Vagina (tissue), 2 donors: ENCODE measurements at places on chromosomes 1 and 21.

- no peak for DNase-seq
Observed at GRCh38 chr1:110872366-110872744, 593 bp upstream of the CD53 start.

DNA sequence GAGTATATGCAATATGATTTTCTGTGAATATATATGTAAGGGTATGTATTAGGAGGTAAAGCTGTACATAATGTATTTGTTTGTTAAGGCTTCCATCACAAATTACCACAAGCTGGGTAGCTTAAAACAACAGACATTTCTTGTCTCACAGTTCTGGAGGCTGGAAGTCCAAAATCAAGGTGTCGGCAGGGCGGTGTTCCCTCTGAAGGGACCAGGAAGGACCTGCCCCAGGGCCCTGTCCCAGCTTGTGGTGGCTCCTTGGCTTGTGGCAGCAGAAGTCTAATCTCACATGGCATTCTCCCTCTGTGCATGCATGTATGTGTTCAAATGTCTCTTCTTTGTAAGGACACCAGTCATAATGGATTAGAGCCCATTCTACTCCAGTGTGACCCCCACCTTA lies 17.1 kb downstream of the TRIM67 start:
- no peak for DNase-seq

DNA sequence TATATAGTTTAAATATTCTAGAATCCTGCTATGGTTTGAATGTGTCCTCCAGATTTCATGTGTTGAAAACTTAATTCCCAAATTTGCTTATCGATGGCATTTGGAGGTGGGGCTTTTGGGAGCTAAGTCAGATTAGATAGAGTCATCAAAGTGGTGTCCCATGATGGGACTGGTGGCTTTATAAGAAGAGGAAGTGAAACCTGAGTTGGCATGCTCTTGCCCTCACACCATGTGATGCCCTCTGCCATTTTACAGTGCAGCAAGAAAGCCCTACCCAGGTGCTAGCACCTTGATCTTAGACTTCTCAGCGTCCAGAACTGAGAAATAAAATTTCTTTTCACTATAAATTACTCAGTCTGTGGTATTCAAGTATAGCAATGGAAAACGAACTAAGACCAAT lies 111.3 kb downstream of the TGFB2 start:
- no peak for DNase-seq

DNA sequence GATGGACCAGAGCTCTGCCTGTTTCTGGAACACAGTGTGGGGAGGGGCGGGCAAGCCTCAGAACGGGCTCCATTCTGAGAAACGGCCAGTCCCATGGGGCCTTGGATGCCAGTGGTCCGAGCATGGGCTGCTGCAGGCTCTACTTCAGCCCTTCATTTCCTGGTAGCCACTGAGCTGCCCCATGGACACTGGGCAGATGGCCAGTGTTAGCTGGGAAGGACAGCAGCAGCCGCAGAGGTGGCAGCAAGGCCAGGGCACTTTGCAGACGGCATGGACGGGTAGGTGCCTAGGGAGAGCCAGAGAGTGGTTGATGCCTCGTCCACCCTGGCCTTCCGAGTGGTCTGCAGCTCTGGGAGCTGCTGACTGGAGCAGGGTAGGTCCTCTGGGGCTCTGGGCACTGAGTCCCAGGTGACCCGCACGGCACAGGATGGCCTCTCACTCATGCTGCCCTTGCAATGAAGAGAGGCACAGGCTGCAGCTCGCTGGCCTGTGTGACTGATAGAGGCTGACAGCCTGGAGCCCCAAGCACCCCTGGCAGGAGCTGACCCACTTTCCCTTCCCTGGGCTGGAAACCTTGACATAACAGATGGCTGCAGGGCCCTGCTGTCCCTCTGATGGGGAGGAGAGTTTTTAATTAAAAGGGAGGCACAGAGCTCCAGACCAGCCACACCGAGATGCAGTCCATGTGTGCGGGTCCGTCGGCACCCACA lies 87.7 kb upstream of the COL6A1 start:
- DNase-seq, result no peak

- no peak for DNase-seq
Observed at GRCh38 chr1:181089017-181089675, 646 bp downstream of the IER5 start.
